ENCODE measurements at places on chromosomes 2 and 18.

DNA sequence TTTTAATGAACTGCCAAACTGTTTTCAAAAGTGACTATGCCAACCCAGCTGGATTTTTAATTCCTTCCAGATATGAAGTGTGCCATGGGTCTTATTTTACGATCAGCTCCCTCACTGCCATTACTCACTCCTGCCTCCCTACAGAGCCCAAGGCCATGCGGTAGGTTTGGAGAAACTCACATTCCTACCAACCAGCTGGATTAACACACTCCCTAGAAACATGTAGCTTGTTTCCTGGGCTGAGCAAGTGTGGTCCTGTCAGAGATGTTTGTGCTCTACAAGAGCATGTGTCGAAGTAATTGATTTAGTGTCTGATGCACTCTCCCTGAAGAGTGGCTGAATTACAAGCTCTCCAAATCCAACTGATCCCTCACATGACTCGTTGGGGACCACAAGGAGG, 82.5 kb downstream of the SPP2 start:
- no peak for DNase-seq

DNA sequence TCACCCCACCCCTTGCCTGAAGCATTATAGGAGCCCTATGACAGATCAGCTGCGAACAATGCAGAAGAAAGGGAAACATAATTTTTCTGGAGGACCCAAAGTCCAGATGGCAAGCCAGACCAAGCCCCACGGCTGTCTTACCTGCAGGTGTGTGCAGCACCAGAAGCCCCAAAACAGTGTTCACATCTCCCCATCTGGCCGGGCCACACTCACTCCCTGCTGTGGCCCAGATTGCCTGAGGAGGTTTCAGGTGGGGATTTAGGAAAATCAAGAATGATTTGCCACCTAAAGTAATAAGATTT, 11.7 kb upstream of the STK17B start:
- no peak for DNase-seq

DNA sequence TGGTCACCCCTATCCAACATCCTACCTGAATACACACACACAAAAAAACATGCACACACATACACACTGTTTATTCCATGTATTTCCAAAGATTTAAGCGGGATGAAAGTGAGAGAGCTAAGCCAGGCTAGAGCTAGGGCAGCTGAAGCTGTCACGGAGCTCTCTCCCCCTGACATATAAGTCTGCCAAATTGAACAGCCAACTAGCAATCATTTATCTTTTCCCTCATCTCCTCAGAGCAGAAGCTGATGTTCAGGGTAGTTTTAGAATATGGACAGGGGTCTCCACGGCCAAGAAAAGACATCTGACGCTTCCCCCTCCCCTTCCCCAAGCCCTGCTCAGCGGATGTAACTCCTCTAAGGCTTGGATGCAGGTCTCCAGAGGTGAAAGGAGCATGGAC, 171.6 kb downstream of the GRB14 start:
- DNase-seq, result no peak

GRCh38 chr18:27797484-27797883, 379.4 kb downstream of the CDH2 start:
- DNase-seq, result no peak

DNA sequence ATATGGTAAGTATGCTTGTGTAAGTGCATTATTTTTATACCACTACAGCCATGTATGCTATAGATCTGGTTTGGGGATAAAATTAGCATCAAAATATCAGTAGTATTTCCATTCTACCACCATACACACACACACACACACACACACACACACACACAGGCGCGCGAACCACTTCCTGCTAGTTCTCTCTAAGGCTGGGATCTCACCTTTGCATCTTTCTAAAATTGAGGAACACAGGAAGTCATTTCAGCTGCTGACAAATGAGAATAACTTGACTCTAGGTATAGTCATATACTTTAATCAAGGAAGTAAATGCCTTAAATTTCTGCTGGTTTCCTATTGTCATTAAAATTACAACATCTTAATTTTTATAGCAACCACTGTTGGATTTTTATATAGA, 72.5 kb downstream of the RBM43 start:
- no peak for DNase-seq

DNA sequence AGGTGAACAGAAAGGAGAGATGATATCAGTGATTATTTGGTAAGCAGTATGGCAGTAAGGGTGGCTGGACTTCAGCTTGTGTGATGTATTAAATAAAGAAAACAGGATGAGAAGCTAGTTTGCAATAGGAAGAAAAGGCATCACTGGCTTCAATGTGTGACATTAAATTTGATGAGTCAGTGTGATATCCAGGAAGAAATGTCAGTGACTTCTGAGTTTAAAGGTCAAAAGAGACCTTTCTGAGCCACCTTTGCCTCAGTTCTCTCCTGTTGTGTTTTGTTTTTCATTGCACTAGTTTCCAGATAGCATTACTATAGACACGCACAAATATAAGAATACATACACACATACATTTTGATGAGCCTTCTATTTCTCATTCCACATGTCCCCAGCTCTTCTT, 105.6 kb downstream of the PIGN start:
- no peak for DNase-seq

- DNase-seq, result no peak
Observed at GRCh38 chr2:170321526-170321925, 143.6 kb downstream of the MYO3B start.

- no peak for DNase-seq
Observed at GRCh38 chr2:235215248-235215647, 263.4 kb downstream of the SH3BP4 start.

GRCh38 chr18:5582076-5582475, 38.3 kb upstream of the EPB41L3 start:
- DNase-seq, result peak; percentile 73

- DNase-seq, result peak; percentile 54
Observed at GRCh38 chr2:26011990-26012856, 21.7 kb upstream of the RAB10 start.

DNA sequence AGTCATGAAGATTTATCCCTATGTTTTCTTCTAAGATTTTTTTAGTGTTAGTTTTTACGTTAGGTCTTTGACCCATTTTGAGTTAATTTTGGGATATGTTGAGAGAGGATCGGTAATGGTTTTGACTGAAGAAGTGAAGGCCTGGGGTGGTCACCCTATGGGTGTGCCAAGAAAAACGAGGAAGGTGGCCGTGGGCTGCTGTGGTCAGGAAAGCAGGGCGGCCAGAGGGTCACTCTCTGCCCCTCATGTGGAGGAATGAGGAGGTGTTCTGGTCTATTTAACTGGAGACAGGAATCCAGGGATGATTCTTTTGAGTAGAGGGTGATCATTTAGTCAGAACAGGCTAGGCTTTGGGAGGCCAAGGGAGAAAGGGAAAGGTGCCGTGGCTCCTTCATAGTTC, 50.7 kb downstream of the MYO7B start:
- no peak for DNase-seq

DNA sequence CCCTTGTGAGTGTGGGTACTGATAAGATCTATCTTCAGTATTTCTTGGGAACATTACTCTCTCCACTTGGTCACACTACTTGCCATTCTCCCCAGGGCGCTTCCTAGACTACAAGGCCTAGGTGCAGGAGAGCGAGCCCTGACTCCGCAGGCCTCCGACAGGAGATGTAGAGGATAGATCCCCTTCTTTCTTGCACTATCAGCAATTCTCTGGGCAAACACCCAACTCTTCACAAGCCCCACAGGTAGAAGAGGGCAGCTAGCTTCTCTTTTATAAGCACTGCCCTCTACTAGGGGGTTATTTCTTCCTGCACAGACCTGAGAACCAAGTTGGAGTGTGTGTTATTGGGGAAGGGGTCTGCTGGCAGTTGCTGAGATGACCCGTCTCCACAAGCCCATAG, 10.7 kb upstream of the RMDN2 start:
- DNase-seq, result no peak

DNA sequence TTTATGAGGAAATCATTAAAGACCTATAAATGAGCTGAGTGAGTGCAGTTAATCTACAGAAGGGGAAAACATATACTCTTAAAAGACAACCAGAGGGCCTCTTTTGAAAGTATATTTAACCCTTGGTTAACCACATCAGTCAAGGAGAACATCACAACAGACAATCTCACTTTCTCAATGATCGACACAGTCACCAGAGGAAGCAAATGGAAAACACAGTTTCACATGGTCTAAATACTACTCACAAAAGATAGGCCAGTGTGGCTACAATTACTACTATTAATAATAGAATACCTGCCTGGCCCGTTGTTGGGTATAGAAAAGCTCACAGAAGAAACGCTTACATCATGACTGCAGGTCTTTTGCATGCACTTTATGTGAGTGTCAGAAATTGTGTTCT, 426.2 kb downstream of the NCKAP5 start:
- no peak for DNase-seq

DNA sequence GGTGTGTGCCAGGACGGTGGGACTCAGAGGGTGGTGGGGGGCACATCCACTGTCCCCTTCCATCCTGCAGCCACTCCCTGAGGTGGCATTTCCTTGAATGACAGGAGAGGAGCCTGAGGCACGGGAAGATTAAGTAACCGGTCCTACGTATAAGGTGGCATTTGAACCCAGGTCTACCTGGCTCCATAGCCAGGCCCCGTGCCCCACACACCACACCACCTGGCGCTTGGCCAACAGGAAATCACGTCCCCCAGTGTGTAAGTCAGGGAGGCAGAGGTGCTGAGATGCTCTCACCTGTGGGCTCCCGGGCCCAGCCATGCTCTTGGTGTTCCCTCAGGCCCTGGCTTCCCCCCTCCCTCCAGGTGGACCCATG, 53.7 kb downstream of the HPCAL1 start:
- no peak for DNase-seq

- DNase-seq, result no peak
Observed at GRCh38 chr2:150484006-150484405, 3.5 kb downstream of the RND3 start.

DNA sequence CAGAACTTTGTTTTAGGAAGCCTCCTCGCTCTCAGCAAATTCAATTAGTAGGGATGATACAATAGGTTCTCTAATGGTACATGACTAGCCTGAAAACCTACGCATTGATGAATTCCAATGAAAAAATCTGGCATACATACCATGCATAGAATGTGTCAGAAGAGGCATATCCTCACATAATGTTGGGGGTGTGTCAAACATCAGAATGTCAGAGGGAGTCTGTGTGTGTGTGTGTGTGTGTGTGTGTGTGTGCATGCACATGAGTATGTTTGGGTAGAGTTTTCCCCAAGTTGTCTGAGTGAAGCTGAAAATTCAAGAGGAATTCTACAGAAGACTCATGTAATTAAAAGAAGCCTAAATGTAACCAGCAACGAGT, 78.5 kb downstream of the FIGN start:
- no peak for DNase-seq

DNA sequence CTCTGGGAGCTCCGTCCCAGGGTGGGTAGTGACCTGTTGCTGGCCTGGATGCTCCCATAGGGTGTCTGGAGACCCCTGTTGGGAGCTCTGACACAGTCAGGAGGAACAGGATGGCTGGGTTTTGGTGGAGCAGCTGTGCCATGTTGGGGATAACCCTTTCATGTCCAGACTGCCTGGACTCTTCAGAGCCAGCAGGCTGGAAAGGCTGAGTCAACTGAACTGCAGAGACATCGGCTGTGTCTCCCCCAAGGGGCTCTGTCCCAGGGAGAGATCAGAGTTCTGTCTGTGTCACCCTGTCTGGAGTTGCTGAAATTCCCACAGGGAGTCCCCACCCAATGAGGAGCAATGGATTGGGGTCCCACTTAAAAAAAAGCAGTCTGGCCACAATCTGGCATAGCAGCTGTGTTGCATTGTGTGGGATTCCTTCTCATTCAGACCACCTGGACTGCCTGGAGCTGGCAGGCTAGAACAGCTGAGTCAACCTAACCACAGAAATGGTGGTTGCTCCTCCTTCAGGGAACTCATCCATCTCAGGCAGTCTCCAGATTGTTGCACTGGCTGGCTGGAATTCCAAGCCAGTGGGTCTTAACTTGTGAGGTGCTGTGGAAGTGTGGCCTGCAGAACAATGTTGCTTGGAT, 37.2 kb downstream of the AGPS start:
- DNase-seq, result peak; percentile 54

- DNase-seq, result peak; percentile 31
Observed at GRCh38 chr2:38187541-38188011, 111.6 kb upstream of the CYP1B1 start.

- DNase-seq, result no peak
Observed at GRCh38 chr2:28644760-28645159, 106.9 kb upstream of the PPP1CB start.

- no peak for DNase-seq
Observed at GRCh38 chr2:127498386-127498785, 27.9 kb downstream of the IWS1 start.

- peak; percentile 48 for DNase-seq
Observed at GRCh38 chr2:191166111-191166755, 15.4 kb upstream of the STAT4 start.

- DNase-seq, result no peak
Observed at GRCh38 chr18:76710646-76711520, 111.5 kb upstream of the ZNF236 start.

DNA sequence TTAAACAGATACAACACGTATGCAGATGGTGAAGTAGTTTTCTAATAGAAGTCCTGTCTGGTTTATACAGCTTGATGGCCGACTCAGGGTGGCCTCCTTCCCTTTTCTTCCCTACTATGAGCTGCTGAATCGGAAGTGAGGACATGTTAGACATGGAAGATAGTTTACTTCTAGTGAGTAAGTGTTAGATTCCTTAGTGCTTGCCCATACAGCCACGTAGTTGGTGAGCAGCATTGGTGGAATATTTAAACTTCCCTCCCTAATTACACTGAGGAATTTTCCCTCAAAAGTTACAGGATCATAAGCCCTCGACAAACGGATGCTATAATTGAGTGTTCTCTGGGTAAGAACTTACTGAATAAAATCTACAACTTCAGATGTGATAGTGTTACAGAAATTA, 52.1 kb downstream of the RHBDD1 start:
- no peak for DNase-seq

DNA sequence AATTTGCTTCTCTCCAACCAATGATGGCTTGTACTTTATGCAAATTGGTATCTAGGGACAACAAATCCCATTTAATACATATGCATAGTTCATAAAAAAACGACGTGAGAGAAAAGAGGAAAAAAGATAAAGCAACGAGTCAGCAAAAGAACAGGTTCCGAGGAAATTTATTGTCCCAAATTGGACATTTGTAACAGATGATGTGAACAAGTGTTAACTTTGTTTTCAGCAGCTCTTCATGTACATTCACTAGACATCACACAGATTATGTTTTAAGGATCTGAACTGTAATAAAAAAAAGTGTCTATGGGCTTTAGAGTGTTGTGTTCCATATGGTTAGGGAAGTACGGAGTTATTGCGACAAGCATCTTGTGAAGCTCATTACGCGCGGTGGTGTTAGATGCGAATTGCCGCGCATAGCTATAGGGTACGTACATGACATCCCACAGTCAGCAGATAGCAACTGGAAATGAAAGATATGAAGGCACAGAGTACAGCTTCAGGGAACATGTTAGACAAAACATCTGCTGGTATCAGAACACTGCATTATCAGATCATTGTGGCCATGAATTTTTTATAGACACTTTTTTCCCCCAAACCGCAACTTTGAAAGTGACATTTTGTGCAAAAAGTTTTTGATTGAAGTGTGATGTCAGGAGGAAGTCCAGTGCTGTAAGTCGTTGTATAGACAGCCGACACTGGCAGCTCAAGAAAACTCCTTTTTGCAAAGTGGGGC, 1073.1 kb upstream of the FANCL start:
- DNase-seq, result no peak
